ENCODE measurements at places on chromosomes 2 and 18.

- no peak for DNase-seq
These were observed 18.0 kb downstream of the DGUOK start for GRCh38 chr2:73944714-73945113.

- DNase-seq = no peak
These were observed 9.6 kb downstream of the PREPL start for GRCh38 chr2:44351676-44352075.

DNA sequence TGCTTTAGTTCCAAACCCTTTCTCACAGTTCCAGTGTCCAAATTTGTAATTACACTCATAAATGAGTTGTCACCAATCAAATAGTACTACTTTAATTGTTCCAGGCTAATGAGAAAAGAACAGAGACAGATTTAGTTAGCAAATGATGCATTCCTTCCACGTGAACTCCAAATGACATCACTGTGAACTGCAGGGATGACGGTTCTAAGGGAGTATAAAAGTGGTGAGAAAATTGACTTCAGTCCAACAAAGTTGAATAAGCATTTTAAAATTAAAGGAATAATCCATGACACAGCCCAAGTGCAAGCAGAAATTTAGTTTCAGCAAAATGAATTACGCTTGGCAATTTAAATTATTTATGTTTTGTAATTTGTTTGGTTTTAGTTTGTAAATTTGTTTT lies 102.0 kb upstream of the LRATD1 start:
- no peak for DNase-seq

GRCh38 chr2:148764815-148765214 lies 110.2 kb upstream of the KIF5C start:
- no peak for DNase-seq

- no peak for DNase-seq
These were observed 314.7 kb upstream of the REG3G start for GRCh38 chr2:78710632-78711375.

- no peak for DNase-seq
These were observed 398.0 kb upstream of the CDH20 start for GRCh38 chr18:60935041-60935910.

GRCh38 chr2:21131861-21132260 lies 8.1 kb downstream of the TDRD15 start:
- DNase-seq = peak; percentile 70

DNA sequence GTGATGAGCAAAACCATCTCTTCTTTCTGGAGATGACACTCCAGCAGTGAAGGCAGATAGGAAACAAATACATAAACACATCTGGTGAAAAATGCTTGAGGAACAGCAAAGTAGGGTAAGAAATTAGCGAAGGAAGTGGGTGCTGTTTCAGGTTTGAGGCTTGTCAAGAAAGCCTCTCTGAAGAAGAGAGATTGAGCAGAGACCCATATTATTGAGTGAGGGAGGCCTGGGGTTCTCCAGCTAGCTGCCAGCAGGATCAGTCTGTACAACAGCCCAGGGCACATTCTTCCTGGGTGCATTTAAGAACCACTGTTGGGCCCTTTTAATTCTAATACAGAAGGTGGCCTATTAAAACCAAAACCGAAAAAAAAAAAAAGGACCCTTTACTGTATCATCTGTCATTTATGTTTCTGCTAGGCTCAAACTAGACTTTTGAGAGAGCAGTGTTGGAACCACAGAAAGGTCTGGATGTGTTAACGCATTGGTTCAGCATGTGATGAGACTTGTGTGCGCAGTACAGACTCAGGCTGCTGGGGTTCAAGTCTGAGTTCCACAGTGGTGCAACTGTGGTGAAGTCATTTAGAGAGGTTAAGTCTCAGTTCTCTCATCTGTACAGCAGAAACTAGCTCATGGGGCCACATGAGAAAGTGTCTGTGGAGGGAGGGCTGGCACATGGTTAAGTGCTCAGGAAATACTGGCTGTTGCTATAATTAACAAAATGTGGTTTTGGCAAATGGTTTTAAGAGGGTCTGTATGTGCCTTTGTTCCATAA lies 28.9 kb downstream of the MGAT5 start:
- peak; percentile 53 for DNase-seq

GRCh38 chr2:116582850-116583249 lies 1231.6 kb upstream of the DDX18 start:
- no peak for DNase-seq

DNA sequence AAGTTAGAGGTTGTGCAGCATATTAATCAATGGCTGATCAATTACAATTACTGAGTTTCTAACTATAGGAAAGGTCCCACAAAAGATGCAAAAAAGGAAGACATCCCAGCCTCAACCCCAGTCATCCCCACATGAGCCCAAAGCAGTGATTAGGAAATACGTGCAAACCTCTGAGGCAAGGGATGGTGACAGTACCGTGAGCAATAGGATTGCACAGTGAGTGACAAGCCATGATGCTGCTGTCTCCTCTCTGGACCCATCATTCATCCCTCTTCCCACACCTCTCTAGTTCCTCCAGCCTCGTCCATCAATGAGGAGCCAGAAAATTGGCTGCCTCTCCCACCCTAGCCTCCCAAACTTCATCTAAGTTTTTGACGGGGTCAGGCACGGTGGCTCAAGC lies 4.0 kb upstream of the SLC11A1 start:
- peak; percentile 42 for DNase-seq

DNA sequence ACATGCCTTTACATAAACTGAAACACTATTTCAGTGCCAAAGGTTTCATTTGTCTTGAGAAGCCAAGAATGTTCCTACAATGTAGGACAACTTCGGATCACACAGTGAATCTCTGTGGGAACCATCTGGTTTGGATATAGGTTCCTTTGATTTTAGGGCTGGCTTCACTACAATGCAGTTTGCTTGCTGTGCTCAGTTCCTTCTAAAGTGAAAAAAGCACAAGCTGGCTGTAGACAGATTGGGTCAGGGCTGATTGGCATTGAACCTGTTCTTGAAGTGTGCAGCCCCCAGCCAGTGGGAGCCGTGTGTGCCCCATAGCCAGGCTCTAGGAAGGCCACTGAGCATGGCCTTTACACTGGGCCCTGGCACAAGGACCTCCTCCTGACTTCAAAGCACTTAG lies 167.9 kb upstream of the HNRNPA3 start:
- DNase-seq = no peak

- DNase-seq = no peak
These were observed 189.1 kb upstream of the BCL2L11 start for GRCh38 chr2:110931648-110932047.

- DNase-seq = no peak
These were observed 340.3 kb downstream of the CYRIA start for GRCh38 chr2:16325016-16325975.
